ENCODE measurements at places on chromosomes 11 and 22.

DNA sequence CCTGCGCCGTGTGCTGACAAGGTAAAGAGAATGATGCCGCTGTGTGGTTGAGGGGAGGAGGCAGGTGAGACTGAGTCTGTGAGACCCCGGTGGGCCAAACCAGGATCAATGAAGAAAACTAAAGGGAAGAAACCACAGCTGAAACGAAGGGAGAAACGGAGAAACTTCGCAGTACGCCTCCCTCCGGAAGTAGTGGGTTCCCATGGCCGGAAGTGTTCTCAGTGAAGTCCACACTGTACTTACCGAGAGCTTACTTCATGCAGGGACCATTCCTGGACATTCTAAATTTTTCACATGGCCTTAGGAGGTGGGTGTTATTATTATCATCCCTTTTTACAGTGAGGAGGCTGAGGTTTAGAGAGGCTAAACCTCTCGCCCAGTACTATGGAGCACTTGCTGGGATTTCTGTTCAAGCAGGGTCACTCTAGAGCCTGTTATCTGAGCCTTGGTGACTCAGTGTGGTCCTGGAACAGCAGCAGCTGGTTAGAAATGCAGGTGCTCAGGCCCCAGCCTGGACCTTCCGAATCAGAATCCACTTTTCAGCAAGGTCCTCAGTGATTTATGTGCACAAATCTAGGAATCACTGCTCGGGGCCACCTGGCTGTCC, 17.9 kb downstream of the CD5 start:
- no peak for DNase-seq

GRCh38 chr11:8863838-8864237, 47.2 kb upstream of the AKIP1 start:
- no peak for DNase-seq

GRCh38 chr11:79617561-79617960, 176.7 kb upstream of the TENM4 start:
- no peak for DNase-seq

GRCh38 chr11:83007909-83008580, 63.7 kb downstream of the RAB30 start:
- DNase-seq, result peak; percentile 72

- peak; percentile 79 for DNase-seq
Observed at GRCh38 chr22:27107824-27108223, 450.4 kb downstream of the MIAT start.

DNA sequence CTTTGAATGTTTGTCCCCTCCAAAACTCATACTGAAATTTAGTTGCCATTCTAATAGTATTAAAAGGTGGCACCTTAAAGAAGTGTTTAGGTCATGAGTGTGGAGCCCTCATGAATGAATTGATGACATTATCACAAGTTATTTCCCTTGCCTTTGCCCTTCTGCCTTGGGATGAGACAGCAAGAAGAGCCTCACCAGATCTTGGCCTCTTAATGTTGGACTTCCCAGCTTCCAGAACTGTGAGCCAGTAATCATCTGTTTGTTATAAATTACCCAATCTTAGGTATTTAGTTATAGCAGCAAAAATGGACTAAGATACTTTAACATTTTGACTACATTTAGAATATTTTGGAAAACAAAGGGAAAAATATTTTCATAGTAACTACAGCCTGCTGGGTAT, 371.0 kb downstream of the JRKL start:
- no peak for DNase-seq

GRCh38 chr11:124842305-124842704, 22.9 kb upstream of the ROBO3 start:
- no peak for DNase-seq

GRCh38 chr11:73114110-73114834, 27.8 kb downstream of the FCHSD2 start:
- no peak for DNase-seq

- DNase-seq, result no peak
Observed at GRCh38 chr11:103904324-103904667, 132.1 kb upstream of the DDI1 start.

DNA sequence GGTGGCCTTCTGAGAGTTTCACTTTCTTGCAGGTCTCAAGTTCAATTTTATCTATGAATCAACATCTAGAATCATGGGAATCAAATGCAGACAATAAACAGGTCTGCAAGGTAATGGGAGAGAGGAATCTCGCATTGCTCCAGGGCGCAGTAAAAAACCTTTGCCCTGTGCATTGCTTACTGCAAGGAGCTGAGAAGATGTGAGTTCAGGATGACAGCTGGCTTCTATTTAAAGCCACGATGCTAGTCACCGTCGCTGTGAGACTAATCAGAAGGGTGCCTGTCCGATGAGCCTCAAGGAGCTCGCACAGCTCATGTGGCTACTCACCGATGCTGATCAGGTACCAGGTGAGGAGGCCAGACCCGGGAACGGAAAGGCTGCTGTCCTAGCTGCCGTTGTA, 30.2 kb upstream of the APOA1 start:
- no peak for DNase-seq

GRCh38 chr22:19524170-19525115, at the start of gene CLDN5:
Gene CLDN5 (minus strand): TSS chr22:19524410. CDS start chr22:19524255, 155 bp downstream.
- DNase-seq, result peak; percentile 89

GRCh38 chr11:67355023-67355793, 1.9 kb upstream of the POLD4 start:
- DNase-seq, result peak; percentile 7

- DNase-seq, result no peak
Observed at GRCh38 chr11:111408789-111409727, 30.0 kb upstream of the POU2AF1 start.

DNA sequence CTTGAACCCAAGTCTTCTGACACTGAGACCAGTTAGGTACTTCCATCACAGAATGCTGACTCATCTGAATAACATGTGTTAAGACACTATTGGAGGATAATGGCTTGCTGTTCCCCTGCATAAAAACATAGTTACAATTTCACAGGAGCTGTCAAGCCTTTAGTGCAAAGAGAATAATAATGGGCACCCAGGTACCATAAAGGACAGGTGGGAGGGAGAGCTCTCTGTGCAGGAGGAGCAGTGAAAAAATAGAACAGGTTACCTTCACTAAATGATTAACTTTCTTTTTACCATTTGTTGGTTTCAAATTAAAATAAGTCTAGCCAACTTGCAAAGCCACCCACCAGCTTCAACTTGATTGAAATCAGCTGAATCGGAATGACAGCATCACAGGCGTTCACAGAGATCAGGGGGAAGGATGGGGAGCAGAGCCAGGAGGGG, 173.2 kb downstream of the DSCAML1 start:
- no peak for DNase-seq

GRCh38 chr11:35414776-35415175, 4.6 kb downstream of the SLC1A2 start:
- DNase-seq, result no peak

DNA sequence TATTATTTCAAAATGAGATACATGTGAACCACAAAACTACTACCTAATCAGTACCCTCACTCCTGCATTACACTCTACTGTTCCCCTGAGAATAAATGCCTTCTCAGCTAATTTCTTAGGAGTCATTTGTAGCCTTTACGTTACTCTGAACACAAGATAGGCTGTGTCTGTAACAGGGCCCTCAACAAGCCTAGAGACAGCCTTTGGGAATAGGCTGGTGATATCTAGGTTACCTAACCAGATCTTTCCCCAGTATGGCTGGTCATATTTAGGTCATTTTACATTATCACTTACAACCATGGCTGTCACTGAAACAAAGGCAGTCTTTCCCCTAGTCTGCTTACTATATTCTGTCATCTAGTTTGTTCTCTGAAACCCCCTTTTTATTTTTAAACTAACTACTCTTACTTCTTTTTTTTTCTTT, 14.2 kb downstream of the ATM start:
- DNase-seq, result no peak

GRCh38 chr11:32809313-32809712, 14.9 kb upstream of the CCDC73 start:
- peak; percentile 62 for DNase-seq

DNA sequence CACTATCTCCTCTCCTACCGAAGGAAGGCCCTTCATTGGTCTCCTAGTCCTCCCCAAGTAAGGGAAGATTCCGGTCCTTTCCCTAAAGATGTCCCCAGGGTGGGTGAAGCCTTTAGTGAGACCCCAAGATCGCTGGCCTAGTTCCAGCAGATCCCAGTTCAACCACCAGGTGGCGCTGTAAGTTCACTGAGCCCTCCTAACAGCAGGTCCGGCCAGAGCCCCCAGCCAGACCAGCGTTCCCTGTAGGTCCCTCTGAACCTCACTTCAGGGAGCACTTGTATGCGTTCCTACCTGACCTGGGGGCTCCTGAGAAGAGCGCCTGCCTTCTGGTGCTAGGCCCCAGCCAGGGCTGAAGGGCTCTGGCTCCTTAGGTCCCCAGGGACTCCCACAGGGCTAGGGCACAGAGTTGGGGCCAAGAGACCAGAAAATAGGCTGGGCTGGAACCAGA, 38.1 kb downstream of the LMO1 start:
- peak; percentile 94 for DNase-seq

- no peak for DNase-seq
Observed at GRCh38 chr11:2294926-2295290, 6.8 kb downstream of the C11orf21 start.

GRCh38 chr11:76615950-76616349, 54.6 kb downstream of the LRRC32 start:
- DNase-seq, result no peak

GRCh38 chr11:97463891-97464290, 1074.1 kb downstream of the JRKL start:
- DNase-seq, result no peak

- DNase-seq, result no peak
Observed at GRCh38 chr11:127693686-127694085, 693.1 kb upstream of the KIRREL3 start.

Data from SK-N-SH (cell line).